ENCODE measurements at places on chromosomes 2 and 18.

- no peak for DNase-seq
These were observed 3.9 kb upstream of the PPP1CB start for GRCh38 chr2:28747714-28748113.

GRCh38 chr2:199378948-199379650 lies 78.6 kb downstream of the SATB2 start:
- no peak for DNase-seq

- no peak for DNase-seq
These were observed 42.3 kb upstream of the STAT1 start for GRCh38 chr2:191056228-191056627.

- DNase-seq: no peak
These were observed 1.2 kb upstream of the ARHGAP28 start for GRCh38 chr18:6728331-6728730.

GRCh38 chr2:180202467-180202951 lies 195.4 kb upstream of the CWC22 start:
- no peak for DNase-seq

GRCh38 chr2:203301667-203302066 lies 26.5 kb upstream of the ABI2 start:
- no peak for DNase-seq

DNA sequence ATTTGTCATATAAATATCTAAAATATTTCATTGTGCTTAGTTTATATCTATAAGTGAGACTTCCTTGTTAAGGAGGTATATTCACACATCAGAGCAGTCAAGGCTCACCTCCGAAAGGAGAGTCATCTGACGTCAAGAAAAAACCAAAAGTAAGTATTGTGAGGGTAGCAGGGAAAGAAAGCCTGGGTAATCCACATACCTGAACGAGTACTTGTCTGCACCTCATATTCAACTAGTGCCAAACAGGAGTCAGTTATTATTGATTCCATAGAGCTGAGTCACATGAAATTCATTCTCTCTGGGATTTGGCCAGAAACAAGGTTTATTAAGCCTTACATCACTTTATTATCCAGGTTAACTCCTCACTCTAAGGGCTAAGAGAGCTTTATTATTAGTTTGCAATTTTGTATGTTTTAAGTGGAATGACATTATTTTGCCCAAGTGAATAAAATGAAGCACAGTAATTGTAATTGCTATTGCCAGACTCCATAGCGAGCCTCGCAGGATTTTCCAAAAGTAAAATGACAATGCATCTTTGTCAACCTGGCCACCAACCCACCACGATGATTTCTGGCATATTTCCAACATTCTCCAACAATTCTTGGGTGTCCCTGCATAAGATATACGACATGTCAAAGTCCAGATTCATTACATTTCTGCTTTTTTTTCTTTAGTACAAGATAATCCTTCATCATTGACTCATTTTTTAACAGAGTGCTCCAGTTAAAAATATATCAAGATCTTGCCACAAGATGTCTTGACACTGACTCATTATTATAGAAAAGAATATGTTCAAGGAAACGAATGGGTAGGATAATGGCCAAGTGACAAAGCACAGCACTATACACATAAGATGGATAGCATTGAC lies 1210.4 kb upstream of the ACVR2A start:
- DNase-seq: no peak
